Foreskin melanocyte (primary cell): ENCODE measurements at places on chromosomes 7 and 10.

DNA sequence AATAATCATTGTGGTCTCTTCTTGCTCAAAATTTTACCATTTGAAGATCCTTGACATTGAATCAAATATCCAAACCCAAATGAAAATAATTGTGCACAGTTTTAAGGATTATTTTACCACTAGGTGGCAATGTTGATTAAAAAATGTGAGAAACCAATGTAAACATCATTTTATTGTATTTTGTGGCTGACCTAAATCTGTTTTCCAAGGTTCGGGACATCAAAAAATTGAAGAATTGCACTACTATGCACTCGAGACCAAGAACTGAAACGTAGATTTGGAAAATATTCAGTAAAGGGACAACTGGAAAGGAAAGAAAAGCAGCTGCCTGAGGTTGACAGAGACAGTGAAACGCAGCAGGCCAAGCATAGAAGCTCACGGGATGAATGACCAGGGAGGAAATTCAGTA lies 259.3 kb downstream of the SNX13 start:
- peak; percentile 38 for DNase-seq

DNA sequence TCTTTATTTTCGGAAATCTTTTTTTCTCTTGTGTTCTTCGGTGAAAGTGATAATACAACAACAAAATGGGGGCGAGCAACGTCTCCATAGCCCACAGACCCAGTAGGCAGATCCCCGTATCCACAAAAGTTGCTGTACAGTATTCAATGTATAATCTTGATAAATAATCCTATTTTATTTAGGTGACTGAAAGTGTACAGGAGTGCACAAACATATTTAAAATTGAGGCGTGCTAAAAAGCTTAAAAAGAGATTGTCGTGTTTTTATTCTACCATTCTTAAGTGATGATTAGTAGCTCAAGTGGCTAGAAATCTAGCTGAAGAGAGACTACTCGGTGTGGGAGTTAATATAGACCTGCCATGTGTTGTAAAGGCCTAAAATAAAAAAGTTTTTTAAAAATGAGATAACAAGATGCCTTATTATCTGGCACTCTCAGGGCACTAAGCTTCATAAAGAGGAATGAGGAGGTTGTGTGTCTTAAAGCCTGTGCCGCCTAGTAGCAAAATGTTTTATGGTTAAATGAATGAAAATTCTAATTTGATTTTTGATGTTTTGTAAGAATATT lies 1.6 kb downstream of the CAPZA2 start:
- DNase-seq = no peak

GRCh38 chr10:58225654-58226053 lies 42.0 kb downstream of the IPMK start:
- no peak for DNase-seq

GRCh38 chr7:22591271-22591670 lies 91.3 kb upstream of the STEAP1B start:
- no peak for DNase-seq

DNA sequence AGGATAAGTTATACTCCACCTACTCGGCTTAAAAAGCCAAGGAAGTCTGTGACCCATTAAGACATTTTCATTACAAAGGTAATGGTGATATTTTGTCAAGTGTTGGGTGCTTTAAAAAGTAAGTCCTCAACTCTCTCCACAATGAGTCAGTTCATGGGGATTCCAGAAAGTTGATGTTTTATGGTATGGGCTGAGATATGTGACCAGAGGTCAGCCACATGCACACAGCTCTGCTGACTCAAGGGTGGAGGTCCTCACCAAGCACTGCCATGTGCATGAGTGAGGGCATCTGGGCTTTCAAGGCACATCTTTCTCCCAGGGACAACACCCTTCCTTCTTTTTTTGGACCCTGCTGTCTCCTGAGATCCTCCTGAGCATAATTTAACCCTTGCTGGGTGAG lies 292.9 kb downstream of the PTEN start:
- DNase-seq = no peak

DNA sequence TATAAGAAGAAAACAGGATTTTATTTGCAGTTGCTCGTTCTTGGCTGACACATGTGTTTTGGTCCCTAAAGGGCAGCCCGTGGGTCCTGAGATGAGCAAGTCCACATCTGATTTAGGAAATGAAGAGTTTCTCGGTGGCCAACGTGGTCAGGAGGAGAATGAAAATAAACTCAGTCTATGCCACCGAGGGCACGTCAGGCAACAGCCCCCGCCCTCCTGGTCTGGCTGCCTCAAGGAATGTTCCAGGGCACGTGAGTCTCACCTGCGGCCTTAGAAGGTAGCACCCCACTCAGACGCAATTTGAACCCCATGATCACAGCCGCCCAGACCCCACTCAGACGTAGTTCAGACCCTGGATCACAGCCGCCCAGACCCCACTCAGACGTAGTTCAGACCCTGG lies 197.2 kb downstream of the ADARB2 start:
- DNase-seq = no peak

DNA sequence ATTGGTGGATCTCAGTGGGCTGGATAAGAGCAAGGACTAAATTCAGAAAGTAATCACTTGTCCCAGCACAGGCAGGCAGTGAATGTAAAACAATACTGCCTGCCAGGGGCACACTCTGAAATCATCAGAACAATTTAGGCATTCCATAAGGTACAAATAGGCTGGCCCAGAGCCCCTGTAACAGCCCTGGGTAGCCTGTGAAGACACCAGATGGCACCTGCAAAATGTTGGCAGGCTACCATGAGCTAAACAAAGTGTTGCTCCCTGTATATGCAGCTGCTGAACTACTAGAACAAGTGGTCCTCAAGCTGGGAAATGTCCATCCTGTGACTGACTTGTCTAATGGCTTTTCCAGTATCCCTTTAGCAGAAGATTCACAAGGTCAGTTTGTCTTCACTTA lies 3.0 kb upstream of the PRSS37 start:
- no peak for DNase-seq

- no peak for DNase-seq
These were observed 3.1 kb downstream of the FUOM start for GRCh38 chr10:133354672-133355240.

GRCh38 chr7:100875356-100875751 lies 451 bp downstream of the SRRT start:
- DNase-seq = no peak

GRCh38 chr7:155490697-155491628 lies 33.0 kb downstream of the EN2 start:
- peak; percentile 66 for DNase-seq

GRCh38 chr7:157267956-157268355 lies 68.8 kb upstream of the DNAJB6 start:
- no peak for DNase-seq

GRCh38 chr7:108529341-108529740 lies 3.4 kb upstream of the PNPLA8 start:
- DNase-seq = no peak

GRCh38 chr10:133227256-133227655 lies 2.8 kb upstream of the UTF1 start:
- no peak for DNase-seq

- no peak for DNase-seq
These were observed 134.6 kb downstream of the FAM204A start for GRCh38 chr10:118207470-118208007.

DNA sequence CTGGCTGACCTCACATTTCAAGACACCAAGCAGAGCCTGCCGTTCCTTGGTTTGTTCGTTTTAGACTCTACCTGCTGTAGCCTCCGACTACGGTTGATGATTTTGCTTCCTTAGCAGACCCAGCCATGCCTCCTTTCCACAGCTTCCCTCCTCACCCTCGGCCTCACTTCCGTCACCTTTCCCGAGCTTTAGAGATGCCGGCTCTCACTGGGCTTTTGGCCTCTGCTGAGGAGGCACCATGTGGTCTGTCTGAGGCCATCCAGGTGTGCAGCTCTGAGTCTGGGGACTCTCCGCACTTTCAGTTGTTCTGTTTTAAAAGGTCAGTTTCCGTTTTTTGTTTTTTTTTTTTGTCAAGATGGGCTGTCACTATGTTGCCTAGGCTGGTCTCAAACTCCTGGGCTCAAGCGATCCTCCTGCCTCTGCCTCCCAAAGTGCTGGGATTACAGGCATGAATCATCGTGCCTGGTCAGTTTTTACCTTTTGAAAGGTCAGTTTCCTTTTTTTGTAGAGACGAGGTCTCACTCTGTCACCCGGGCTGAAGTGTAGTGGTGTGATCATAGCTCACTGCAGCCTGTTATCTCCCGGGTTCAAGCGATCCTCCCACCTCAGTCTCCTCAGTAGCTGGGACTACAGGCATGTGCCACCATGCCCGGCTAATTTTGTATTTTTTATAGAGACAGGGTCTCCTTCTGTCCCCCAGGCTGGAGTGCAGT lies 11.7 kb downstream of the ORAI2 start:
- no peak for DNase-seq

GRCh38 chr7:137882261-137882668 lies 35.5 kb upstream of the DGKI start:
- no peak for DNase-seq

- DNase-seq = no peak
These were observed 193.3 kb upstream of the PHF14 start for GRCh38 chr7:10780400-10780747.

- no peak for DNase-seq
These were observed 409.0 kb downstream of the KCNMA1 start for GRCh38 chr10:77228559-77228958.

GRCh38 chr10:110218632-110219031 lies 11.2 kb downstream of the MXI1 start:
- no peak for DNase-seq

GRCh38 chr7:106757846-106758245 lies 96.9 kb upstream of the CCDC71L start:
- DNase-seq = peak; percentile 53

DNA sequence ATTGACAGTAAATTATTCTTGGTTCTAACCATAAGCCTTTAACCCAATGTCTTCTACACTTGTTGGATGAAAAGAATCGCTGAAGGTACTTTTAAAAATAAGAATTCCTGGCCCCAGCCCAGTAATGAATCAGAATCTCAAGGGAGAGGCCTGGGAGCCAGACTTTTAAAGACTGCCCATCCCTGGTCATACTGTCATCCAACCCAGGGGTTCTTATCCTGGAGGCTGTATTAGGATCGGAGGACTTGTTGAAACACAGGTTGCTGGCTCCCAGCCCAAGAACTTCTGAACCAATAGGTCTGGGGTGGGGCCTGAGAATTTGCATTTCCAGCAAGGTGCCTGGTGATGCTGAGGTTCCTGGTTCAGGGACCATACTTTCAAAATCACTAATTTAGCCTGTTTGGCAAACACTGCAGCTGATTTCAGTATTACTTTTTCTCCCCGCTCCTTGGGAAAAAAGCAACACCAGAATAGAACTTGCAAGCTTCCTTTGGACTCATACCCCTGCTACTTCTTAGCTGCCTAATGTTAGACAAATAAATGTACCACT lies 79.5 kb upstream of the FAM133B start:
- DNase-seq = no peak

- no peak for DNase-seq
These were observed 145.2 kb downstream of the HERPUD2 start for GRCh38 chr7:35549781-35550180.

- no peak for DNase-seq
These were observed 128.3 kb downstream of the CUBN start for GRCh38 chr10:17001297-17001744.

GRCh38 chr10:93579089-93579488 lies 12.6 kb downstream of the FFAR4 start:
- DNase-seq = no peak

- DNase-seq = no peak
These were observed 130.7 kb downstream of the PIP4K2A start for GRCh38 chr10:22583683-22584082.

- DNase-seq = peak; percentile 83
These were observed 225.8 kb upstream of the KLF14 start for GRCh38 chr7:130959743-130960207.

DNA sequence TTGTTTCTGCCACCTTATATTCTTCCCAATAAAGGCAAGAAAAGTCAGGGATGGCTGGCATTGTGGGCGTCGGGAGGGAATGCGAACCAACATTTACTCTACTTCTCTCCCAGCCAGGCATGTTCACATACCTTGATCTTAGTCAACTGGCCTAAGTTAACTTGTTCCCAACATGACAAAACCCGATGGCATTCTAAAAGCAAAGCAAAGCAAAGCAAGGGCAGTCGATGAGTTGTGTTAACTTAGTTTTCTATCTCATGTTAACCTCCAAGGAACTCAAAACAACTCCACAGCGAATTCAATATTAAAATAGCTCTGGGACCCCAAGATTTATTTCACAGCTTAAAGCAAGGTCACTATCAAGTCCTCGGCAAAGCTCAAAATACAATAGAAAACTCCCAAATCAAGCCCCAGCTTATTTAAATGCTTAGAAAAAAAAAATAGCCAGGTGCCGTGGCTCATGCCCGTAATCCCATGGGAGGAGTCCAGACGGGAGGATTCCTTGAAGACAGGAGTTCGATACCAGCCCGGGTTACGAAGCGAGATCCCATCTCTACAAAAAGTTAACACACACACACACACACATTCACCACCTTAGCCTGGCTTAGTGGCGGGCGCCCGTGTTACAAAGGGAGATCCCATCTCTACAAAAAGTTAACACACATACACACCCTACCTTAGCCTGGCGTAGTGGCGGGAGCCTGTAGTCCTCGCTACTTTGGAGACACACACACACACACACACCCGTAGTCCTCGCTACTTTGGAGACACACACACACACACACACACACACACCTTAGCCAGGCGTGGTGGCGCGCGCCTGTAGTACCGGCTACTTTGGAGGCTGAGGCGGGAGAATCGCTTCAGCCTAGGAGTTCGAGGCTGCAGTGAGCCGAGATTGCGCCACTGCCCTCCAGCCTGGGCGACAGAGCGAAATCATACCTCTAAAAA lies 901 bp upstream of the CCNY start:
- no peak for DNase-seq

GRCh38 chr10:70478191-70479164 lies at the start of gene PALD1:
Gene PALD1, plus strand, starts transcription at chr10:70478767. Its CDS starts 47,185 bp downstream, at chr10:70525952.
- DNase-seq = no peak

GRCh38 chr10:70455213-70455630 lies 13.7 kb upstream of the NODAL start:
- DNase-seq = no peak

GRCh38 chr7:101436857-101437576 lies 74.3 kb downstream of the COL26A1 start:
- no peak for DNase-seq

DNA sequence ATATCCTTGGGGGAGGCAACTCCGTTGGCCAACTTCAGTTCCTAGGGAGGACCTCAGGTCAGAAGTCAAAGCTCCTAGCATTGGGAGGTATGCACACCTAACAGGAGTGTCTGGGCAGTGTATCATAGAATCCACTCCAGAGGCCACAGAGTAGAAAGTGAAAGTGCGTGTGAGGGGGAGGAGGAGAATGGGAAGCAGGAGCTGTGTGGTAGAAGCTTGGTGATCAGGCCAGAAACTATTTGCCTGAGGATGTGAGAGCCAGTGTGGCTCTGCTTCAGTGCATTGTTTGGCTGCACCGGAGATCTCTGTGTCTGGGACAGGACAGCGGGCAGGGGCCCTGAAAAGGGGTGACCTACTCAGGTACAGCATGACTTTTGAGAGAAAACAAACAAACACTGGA lies 557.4 kb upstream of the VSTM2A start:
- no peak for DNase-seq
